ENCODE measurements at places on chromosomes 7 and 10.

GRCh38 chr10:70302292-70302691 lies 18.5 kb upstream of the NPFFR1 start:
- no peak for DNase-seq

DNA sequence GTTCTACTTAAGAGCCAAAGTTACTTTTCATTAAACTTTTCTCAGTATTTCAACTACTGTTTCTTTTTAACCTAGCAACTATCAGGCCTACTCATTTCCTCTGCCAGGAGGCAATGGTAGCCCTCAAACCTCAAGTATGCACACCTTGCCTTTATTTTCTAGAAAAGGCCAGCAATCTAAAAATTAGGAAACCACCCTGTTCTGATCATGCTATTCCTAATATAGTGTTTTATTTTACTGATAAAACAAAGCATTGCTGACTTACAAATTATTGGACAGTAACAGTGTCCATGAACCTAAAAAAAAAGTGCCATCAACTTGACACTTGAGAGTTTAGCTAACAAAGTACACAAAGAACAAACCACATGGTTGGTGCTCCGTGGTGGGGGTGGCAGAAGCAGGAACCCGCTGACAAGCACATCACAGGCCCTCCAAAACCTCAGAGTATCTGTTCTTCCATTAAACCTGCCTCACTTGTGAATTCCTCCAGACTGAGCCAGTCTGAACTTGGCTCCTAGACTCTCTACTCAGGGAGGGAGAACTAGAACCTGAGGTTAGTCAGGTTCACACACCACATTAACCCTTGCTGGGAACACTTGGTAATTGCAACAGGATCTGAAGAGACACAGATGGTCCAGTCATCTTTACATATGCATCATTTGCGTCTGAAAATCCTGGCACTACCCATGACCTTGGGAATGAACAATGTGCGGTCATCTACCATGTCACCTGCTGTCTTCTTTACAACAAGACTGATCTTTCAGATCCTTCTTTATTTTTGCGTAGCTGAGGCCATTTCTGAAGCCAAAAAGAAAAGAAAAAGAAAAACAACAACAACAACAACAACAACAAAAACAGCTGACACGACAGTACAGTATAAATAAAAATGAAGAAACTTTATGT lies 31.9 kb downstream of the PIP4K2A start:
- peak; percentile 33 for DNase-seq

DNA sequence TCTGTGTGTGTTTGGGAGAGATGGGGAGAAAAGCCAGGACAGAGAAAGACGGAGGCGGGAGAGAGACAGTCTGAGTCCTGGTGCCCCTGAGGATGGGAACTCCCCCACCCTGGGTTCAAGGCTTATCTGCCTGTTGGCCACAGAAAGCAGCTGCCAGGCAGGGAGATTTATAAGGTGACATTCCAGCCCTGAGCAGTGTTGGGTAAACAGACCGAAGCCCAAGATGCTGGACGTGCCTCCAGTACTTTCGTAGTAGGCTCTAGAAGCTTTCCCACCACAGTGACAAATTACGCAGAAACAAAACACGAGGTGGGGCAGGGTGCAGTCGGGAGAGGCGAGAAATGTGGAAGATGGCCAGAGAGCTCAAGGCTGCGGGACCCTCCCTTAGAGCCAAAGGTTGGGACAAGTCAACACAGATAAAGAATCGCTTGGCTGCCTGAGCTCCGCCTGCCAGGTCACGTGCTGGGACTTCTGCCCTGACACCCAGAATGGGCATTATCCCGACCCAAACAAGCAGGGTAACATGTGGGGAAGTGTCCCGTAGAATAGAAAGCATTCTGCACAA lies 41.1 kb downstream of the CCDC3 start:
- DNase-seq, result no peak

DNA sequence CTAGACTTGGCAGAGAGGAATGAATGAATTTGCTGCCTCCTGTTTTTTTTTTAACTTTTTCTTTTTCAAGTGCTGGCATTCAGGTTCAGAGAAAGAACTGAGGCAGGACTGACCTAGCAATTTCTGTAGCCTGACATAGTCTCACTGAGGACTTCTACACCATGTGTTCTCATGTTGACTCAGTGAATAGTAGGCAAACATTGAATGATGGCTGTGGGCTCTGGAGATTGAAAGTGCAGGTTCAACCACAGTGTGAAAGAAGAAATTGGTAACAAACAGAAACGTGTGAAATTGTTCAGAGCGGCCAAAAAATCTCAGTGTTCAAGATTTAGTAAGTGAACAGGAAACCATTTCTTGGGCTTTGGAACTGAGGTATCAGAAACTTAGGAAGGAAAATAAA lies 322.4 kb upstream of the GHITM start:
- no peak for DNase-seq

DNA sequence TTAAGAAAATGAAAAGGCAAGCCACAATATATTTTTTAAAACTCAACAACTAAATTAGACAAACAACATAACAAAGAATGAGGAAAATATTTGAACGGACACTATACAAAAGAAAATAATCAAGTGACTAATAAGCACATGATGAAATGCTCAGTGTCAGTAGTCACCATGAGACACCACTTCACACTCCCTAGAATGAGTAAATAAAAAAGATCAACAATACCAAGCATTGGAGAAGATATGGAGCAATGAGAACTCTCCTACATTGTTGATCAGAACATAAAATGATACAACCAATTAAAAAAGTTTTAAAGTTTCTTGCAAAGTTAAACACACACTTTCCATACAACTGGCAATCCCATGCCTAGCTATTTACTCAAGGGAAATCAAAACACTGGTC lies 222.2 kb downstream of the C7orf25 start:
- DNase-seq, result no peak

DNA sequence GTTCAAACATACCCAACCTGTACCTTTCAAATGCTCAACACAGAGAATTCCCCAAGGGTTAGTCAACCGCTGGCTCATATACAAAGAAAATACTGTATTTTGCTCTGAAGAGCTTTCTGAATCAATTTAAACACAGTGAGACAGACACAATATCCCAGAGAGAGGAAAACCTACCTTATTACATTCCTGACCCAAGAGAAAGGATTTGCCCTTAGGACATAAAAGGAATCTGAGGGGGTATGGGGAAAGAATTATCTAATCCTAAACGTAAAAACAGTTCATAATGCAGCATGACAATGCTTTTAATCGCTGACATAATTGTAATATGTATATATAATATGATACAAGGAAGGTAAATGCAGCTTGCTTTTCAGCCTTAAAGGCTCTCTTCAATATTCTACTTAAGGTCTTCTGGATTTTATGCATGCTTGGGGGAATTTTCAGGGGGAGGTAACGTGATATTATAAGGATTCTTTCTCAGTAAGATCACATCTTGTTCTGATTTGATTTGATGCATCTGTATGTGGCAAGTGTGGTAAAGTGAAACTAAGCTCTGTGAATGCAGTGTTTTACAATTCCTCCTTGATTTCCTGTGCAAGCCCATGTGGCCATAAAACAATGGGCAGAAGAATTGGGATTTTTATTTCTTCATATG lies 240.5 kb downstream of the GLI3 start:
- no peak for DNase-seq

- DNase-seq, result peak; percentile 50
These were observed 41.0 kb downstream of the STRA8 start for GRCh38 chr7:135274495-135275268.

GRCh38 chr7:128259131-128260061 lies 18.3 kb downstream of the LEP start:
- DNase-seq, result no peak

DNA sequence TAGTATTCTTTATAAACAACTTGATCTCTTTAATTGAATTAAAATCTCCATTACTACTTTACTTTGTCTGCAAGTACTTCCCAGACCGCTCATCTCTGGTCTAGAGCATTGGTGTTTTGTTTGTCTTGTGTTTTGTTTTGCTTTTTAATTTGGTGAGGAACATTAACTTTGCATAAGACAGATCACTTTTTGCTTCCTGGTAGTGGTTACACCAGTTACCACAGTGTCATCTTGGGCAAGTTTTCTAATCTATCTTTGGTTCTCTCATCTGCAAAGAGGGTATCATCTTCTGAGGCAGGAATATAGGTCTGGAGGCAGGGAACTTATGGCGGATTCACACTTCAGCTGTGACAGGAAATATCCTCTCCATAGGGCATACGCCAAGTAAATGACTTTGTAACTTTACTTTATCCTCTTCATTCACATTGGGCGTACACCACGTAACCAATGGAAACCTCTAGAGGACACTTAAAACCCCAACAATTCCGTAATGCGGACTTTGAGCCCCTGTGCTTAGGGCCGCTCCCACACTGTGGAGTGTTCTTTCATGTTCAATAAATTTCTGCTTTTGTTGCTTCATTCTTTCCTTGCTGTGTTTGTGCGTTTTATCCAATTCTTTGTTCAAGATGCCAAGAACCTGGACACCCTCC lies 83.2 kb upstream of the JAZF1 start:
- DNase-seq, result no peak

- no peak for DNase-seq
These were observed 2.3 kb upstream of the FZD9 start for GRCh38 chr7:73431041-73431835.

- DNase-seq, result no peak
These were observed 90.6 kb downstream of the ARHGAP12 start for GRCh38 chr10:31838065-31838464.

DNA sequence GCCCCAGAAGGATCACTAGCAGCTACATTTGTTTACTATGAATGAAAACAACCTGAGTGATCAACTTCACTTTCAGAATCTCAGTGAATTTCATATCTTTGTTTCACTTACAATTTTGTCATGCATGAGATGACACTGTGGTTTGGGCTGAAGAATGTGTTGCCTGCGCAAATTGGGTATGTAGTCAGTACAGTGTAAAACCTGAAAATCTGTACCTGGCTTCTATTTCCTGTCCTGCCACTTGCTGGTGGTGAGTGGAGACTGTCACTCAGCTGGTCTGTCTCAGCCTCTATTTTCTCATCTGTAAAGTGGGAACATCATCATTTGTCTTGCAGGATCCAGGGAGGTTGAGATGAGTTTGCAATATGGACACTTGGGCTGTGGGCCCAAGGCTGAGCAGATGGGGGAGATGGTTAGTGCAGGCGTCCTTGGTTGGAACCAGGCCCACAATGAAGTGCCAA lies 118.0 kb downstream of the WDFY4 start:
- DNase-seq, result no peak

DNA sequence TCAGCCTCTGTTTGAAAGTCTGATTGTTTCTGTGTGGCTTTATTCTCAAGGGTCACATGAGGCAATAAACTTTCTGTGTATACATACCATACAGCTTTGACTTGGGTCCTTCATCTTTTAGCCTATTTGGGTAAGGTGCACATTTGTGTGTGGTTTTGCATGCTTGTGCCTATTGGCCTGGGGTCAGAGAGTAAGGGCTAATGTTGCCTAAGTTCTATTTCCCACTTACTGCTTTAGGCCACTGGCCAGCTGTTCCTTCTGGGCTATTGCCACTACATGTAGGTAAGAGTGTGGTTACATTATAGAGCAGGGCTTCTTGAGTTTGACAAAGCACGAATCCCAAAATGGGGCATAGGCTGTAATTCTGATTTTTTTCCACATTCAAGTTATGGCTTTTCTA lies 21.8 kb downstream of the BBIP1 start:
- DNase-seq, result no peak

GRCh38 chr7:53315981-53316380 lies 280.5 kb downstream of the POM121L12 start:
- DNase-seq, result no peak

DNA sequence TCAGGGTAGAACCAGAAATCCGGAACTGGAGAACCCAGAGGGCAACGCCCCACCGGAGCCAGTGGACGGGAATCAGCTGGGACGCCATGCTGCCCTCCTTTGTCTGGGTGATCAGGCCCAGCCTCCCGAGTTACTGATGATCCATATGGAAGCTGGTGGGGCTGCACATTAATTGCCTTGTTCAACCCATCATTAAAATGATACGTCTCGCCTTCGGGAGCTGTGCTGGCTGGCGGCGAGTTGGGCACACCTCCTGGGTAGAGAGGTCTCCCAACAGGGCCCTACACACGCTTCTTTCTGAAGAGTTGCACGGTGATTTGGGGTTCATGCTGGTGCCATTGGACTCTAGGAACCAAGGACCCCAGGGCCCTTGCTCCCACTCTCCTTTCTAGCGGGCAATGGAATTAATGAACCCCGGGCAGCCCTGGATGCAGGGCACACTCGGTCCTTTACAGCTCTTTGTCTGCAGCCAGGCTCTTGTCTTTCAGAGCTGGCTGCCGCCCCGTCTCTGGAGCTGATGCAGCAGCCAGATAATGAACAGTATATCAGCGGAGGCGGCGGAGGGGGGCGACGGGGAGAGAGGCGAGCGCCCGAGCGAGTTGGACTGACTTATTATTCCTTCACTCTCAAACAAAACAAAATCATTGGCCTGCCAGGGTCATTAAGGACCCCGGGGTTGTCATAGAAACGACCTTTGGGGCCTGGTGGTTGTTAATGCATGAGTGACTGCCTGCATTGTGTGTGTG lies 412.2 kb upstream of the ZMIZ1 start:
- no peak for DNase-seq

GRCh38 chr7:131431289-131431688 lies 103.6 kb downstream of the MKLN1 start:
- no peak for DNase-seq

GRCh38 chr7:37284805-37285231 lies 163.8 kb downstream of the ELMO1 start:
- DNase-seq, result peak; percentile 10

GRCh38 chr10:47451273-47451997 lies 32.5 kb downstream of the ANXA8 start:
- no peak for DNase-seq

DNA sequence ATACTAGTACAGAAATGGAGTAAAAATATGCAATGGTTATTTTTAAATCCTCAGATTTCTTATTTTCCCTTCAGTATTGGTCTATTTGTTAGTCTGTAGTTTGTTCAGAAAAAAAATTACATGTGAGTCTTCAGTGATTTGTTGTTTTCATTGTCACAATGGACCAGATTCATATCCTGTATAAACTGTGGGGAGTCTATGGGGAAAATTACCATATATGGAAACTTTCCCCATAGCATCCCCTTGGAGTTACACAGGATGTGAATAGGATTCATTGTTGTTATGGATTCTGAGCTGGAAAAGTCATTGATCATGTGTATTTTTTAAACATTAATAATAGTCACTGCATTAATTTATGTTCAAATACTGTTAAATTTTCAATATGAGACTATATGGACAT lies 72.6 kb downstream of the ST7 start:
- no peak for DNase-seq

GRCh38 chr10:1290071-1290471 lies 233.9 kb downstream of the WDR37 start:
- no peak for DNase-seq

GRCh38 chr7:22443370-22444180 lies 56.4 kb downstream of the STEAP1B start:
- no peak for DNase-seq

- no peak for DNase-seq
These were observed 26.3 kb downstream of the ENTPD7 start for GRCh38 chr10:99685597-99685967.

All from stimulated activated CD8-positive, alpha-beta memory T cell treated with anti-CD3 and anti-CD28 coated beads, Interleukin-12 subunit alpha, Interleukin-12 subunit beta, amount 100 ng/mL, for 1 hour (primary cell).